ENCODE measurements at places on chromosomes 11 and 22. TPM values are rescaled to one million over a fixed set of nuclear protein-coding genes. Genes with fewer than 3 reads are reported as not detected.

HSPB2 gene
- not detected for total RNA-seq

CASP1 gene
- total RNA-seq: 0.56 TPM

PHOX2A gene
- not detected for total RNA-seq

OR52A1 gene
- not detected for total RNA-seq

SCGB1A1 gene
- not detected for total RNA-seq

UBTFL1 gene
- not detected for total RNA-seq

MRTFA gene
- 33.5 TPM for total RNA-seq

VSTM5 gene
- not detected for total RNA-seq

TTC9C gene
- total RNA-seq: 29.5 TPM

AMPD3 gene
- total RNA-seq: 8.3 TPM

ADAMTS15 gene
- 13.1 TPM for total RNA-seq

UFD1 gene
- total RNA-seq: 102 TPM

KCNE3 gene
- not detected for total RNA-seq

P2RX6 gene
- 0.70 TPM for total RNA-seq

TRPM5 gene
- not detected for total RNA-seq

PHF5A gene
- 65.1 TPM for total RNA-seq

THY1 gene
- 14.5 TPM for total RNA-seq

KDM4E gene
- total RNA-seq: not detected

CYTH4 gene
- 0.94 TPM for total RNA-seq

THAP7 gene
- 22.3 TPM for total RNA-seq

ANGPTL5 gene
- total RNA-seq: not detected

MYOD1 gene
- total RNA-seq: not detected

TRIM51 gene
- total RNA-seq: not detected

PLAAT5 gene
- not detected for total RNA-seq

OR9I1 gene
- total RNA-seq: not detected

MYBPC3 gene
- total RNA-seq: 0.08 TPM

PATE4 gene
- not detected for total RNA-seq

SAA2 gene
- total RNA-seq: not detected

GLB1L2 gene
- total RNA-seq: 2.1 TPM

SCN3B gene
- total RNA-seq: 0.11 TPM

WNT11 gene
- 1.1 TPM for total RNA-seq

ARHGEF17 gene
- 8.5 TPM for total RNA-seq

SLC35F2 gene
- 44.4 TPM for total RNA-seq

FOSL1 gene
- 202 TPM for total RNA-seq

POU2AF3 gene
- total RNA-seq: 0.53 TPM

GRM5 gene
- total RNA-seq: not detected

PRR33 gene
- not detected for total RNA-seq

SRRD gene
- total RNA-seq: 24.2 TPM

NOL12 gene
- 31.3 TPM for total RNA-seq

OR4C16 gene
- not detected for total RNA-seq

Data from A549 treated with RU486 at 1 μM for 4 hours (cell line).